CD4-positive, CD25-positive, alpha-beta regulatory T cell (primary cell): ENCODE measurements at places on chromosomes 11 and 22.
A peak's percentile ranks its signal among the peaks of the same experiment; 100 is the strongest.

GRCh38 chr11:74736031-74736430 lies 4.8 kb upstream of the CHRDL2 start:
- H3K27ac ChIP-seq = no peak overlapping the region
- no peak for DNase-seq
- H3K4me3 ChIP-seq = no peak overlapping the region
- H3K36me3 ChIP-seq = no peaks in the 10 kb centered on the region
- H3K4me1 ChIP-seq = peaks cover 6% of the 10 kb centered on the region

- no peak overlapping the region for H3K4me3 ChIP-seq
- H3K27ac ChIP-seq = no peak overlapping the region
- no peaks in the 10 kb centered on the region for H3K27me3 ChIP-seq
- H3K4me1 ChIP-seq = no peaks in the 10 kb centered on the region
These were observed 11.8 kb downstream of the PRDM11 start for GRCh38 chr11:45158210-45158731.

DNA sequence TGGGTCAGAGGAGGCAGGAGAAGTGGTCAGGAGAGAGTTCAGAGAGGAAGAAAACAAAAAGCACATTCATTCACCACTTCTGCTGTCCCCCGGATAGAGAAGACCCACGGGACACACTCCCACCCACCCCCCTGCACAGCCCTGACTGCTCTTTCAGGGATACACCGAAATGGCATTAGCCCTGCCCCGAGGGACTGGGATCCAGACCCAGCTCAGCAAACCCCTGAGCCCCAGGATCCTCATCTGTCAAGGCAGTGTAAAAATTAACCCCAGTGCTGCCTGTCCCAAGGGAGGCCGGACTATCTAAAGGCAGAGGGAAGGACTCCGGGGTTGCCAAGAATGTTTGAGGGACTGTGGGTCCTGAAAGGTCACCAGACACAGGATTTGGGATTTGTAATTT lies 31.2 kb downstream of the TPBGL start:
- no peaks in the 10 kb centered on the region for H3K27me3 ChIP-seq
- H3K4me3 ChIP-seq = no peak overlapping the region
- no peak overlapping the region for H3K27ac ChIP-seq
- peaks cover 52% of the 10 kb centered on the region for H3K4me1 ChIP-seq
- H3K36me3 ChIP-seq = peaks cover 3% of the 10 kb centered on the region
- DNase-seq = no peak

- no peaks in the 10 kb centered on the region for H3K27me3 ChIP-seq
- H3K27ac ChIP-seq = no peak overlapping the region
- DNase-seq = no peak
- no peaks in the 10 kb centered on the region for H3K4me1 ChIP-seq
These were observed 15.1 kb downstream of the SYNGR1 start for GRCh38 chr22:39364714-39365491.

DNA sequence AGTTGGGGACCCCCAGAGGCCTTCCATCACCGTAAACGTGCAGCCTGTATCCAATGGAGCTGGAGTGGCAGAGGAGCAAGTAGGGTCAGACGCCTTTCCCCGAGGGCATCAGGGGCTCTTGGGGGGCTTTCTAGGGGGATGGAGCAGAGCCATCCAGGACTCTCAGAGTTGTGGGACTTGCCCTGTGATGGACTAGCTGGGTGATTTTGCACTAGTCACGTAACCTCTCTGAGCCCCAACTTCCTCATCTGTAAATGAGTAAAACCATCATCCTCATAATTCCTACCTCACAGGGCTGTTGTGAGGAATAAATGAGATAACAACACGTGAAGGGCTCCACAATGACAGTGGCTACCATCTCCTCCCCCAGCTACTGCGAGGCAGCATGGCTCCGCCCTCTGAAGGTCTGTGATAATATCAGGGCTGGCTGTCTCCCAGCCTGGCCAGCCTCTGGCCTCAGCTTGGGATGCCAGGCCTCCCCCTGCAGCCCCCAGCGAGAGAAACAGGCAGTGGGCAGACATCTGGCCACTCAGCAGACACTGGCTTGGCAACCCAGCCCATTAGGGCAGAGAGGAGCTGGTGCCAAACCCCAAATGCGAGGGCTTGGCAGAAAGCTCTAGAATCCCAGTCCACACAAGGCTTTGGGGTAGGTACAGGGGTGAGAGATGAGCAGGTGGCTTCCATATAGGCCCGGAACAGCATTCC lies 6.7 kb downstream of the USP2 start:
- no peak overlapping the region for H3K27ac ChIP-seq
- H3K27me3 ChIP-seq = no peaks in the 10 kb centered on the region
- H3K4me3 ChIP-seq = no peak overlapping the region
- DNase-seq = no peak
- no peaks in the 10 kb centered on the region for H3K4me1 ChIP-seq

DNA sequence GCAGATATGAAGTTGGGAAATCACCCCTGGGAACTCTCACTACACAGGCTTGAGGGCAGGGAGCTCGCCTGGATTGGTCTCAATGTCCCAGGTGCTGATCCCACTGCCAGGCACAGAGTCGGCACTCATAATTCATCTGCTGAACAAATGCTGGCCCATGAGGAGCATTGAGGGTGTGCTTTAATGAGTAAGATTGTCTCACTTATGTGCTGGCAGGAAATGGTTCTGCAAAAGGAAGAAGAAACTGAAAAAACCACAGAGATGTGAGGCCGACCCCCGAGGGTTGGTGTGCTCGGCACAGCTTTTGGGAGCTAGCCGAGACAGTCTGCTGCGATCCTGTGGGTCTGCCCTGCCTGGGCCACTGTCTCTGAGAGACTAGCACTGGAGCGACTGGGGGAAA lies 9.4 kb downstream of the PLAAT2 start:
- H3K36me3 ChIP-seq = no peaks in the 10 kb centered on the region
- no peaks in the 10 kb centered on the region for H3K27me3 ChIP-seq
- DNase-seq = peak; percentile 78
- H3K4me3 ChIP-seq = peak overlapping the region; percentile 47
- H3K4me1 ChIP-seq = peaks cover 37% of the 10 kb centered on the region

DNA sequence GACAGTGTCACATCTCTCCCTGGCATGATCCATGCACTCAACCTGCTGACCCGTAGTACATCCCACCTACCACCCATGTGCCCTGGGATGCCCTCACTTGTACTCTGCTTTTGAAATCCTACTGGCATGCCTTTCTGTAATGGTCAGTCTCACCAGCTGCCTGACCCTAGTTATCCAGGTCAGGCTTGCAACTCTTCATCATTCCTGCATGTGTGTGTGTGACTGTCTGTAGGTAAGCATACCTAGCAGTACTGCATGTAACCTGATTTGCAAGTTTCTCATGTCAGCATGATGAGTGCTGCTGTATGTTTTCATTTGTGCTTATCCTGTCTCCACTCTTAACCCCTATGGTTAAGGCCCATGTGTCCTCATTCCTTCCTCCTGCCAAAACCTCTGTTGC lies 202.0 kb upstream of the MTNR1B start:
- no peak overlapping the region for H3K4me3 ChIP-seq
- H3K27me3 ChIP-seq = no peaks in the 10 kb centered on the region
- no peaks in the 10 kb centered on the region for H3K36me3 ChIP-seq
- no peaks in the 10 kb centered on the region for H3K4me1 ChIP-seq
- DNase-seq = no peak

GRCh38 chr22:43554694-43555365 lies 143.0 kb downstream of the MPPED1 start:
- no peak overlapping the region for H3K4me3 ChIP-seq
- H3K27ac ChIP-seq = no peak overlapping the region
- no peaks in the 10 kb centered on the region for H3K36me3 ChIP-seq
- no peaks in the 10 kb centered on the region for H3K4me1 ChIP-seq

DNA sequence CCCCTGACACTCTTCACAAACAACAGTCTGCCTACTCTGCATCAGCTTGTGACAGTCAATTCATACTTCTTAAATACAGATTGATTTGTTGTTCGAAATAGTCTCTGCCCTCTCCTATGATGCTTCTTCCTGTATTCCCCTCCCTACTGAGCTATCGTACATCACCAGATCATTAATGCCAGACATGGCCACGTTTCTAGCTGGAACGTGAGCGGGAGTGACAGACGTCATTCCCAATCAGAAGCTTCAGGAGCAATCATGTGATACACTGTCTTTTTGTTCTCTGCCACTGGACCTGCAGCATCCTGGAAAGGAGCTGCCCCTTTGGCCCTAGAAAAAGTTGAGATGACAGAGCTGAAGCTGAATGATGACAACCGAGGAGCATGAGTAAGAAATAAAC lies 48.5 kb downstream of the CSNK2A3 start:
- H3K36me3 ChIP-seq = no peaks in the 10 kb centered on the region
- H3K27ac ChIP-seq = no peak overlapping the region
- no peaks in the 10 kb centered on the region for H3K27me3 ChIP-seq
- no peak for DNase-seq

GRCh38 chr11:65353376-65353775 lies 1.2 kb upstream of the TIGD3 start:
- H3K36me3 ChIP-seq = peaks cover 40% of the 10 kb centered on the region
- H3K27me3 ChIP-seq = no peaks in the 10 kb centered on the region
- no peak for DNase-seq
- peak overlapping the region; percentile 73 for H3K27ac ChIP-seq
- peaks cover 10% of the 10 kb centered on the region for H3K4me1 ChIP-seq

- peaks cover 7% of the 10 kb centered on the region for H3K4me1 ChIP-seq
- peaks cover 3% of the 10 kb centered on the region for H3K27me3 ChIP-seq
- no peak overlapping the region for H3K27ac ChIP-seq
- no peak overlapping the region for H3K4me3 ChIP-seq
- no peaks in the 10 kb centered on the region for H3K36me3 ChIP-seq
These were observed 71.8 kb downstream of the GGTLC2 start for GRCh38 chr22:22716136-22716665.

GRCh38 chr11:12927221-12927620 lies 81.9 kb upstream of the RASSF10 start:
- H3K27ac ChIP-seq = no peak overlapping the region
- H3K36me3 ChIP-seq = no peaks in the 10 kb centered on the region
- H3K4me3 ChIP-seq = no peak overlapping the region
- DNase-seq = no peak
- no peaks in the 10 kb centered on the region for H3K4me1 ChIP-seq

GRCh38 chr11:128346804-128347203 lies 240.6 kb downstream of the ETS1 start:
- H3K36me3 ChIP-seq = no peaks in the 10 kb centered on the region
- H3K4me1 ChIP-seq = peaks cover 44% of the 10 kb centered on the region
- DNase-seq = peak; percentile 27
- H3K27ac ChIP-seq = no peak overlapping the region

DNA sequence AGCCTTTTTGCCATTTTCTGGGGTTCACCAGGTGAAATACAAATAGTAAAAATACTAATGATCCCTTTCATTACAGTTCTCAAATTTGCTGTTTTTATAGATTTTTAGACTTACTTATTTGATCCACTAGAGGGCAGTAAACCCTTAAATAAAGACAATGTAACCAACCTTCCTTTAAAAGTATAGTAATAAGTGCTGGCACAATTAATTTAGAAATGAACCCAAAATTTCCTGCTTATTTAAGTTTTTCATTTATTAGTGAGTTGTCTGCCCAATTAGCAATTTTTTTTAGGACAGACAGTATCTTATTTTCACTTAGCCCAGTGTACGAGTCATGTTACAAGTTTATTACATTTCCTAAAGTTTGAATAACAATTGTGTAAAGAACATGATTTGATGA lies 4.7 kb downstream of the DDIAS start:
- peaks cover 14% of the 10 kb centered on the region for H3K4me1 ChIP-seq
